ENCODE measurements at places on chromosomes 2 and 18.

DNA sequence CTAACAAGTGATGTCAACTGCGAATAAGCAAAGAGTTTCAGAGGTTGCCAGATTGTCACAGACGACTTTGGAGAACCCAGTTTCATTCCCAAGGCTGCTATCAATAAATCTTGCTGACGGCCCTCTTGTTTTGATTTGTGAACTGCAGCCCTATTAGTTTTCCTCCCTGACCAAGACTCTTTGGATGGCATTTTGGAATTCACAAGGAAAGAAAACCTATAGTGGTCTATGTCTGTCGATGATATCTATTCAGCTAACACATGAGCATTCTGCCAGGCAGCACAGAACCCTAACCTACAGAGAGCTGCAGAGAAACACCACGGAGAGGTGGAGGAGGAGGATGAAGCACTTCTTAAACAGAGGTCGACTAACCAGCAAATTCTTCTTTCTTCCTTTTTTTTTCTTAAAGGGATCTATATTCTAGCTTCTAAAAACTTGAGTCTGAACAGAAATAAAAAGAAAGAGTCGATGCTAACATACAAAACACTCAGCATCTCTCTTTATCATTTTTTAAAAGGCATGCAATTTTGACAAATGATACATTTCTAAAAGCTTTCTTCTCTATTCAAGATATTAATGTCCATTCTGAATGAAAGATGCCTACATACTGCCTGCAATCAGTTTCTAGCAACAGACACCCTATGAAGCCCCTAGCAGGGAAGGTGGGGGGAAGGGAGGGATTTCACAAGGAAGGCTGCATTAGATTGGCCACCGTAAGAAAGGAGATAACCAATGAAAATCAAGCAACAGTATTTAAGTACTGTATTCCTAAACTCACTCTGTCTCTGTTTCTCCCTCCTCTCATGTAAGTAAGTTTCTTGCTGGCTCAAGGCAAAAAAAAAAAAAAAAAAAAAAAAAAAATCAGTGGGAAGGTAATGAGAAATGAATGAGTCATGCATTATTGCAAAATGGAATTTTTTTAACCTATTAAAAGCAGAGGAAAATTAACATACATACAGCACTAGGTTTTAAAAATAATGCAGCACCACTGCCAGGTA lies 83.0 kb upstream of the CHRNA1 start:
- no peak for DNase-seq

DNA sequence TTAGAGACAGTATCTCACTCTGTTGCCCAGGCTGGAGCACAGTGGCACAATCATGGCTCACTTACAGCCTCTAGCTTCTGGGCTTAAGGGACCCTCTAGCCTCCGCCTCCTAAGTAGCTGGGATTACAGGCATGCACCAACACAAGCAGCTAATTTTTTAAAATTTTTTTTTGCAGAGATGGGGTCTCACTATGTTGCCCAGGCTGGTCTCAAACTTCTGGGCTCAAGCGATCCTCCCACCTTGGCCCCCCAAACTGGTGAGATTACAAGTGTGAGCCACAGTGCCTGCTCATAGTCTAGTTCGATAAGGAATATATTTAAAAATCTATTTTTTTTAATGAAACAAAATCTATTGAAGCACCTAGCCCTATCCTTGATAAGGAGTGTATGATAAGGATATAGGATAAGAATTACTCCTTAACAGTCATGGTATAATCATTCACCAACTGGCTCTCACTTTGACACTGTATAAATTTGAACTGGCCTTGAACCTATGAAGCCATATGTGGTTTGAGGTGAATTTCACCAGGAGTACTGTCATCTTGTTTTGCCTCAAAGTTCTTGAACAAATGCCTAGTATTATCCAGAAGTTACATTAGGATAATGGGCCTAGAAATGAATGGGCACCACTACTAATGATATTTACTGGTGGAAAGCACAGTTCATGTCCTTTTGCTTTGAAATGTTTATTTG lies 71.1 kb downstream of the EXOC6B start:
- DNase-seq: no peak

GRCh38 chr18:48138210-48138609 lies 207.8 kb upstream of the SMAD2 start:
- no peak for DNase-seq

DNA sequence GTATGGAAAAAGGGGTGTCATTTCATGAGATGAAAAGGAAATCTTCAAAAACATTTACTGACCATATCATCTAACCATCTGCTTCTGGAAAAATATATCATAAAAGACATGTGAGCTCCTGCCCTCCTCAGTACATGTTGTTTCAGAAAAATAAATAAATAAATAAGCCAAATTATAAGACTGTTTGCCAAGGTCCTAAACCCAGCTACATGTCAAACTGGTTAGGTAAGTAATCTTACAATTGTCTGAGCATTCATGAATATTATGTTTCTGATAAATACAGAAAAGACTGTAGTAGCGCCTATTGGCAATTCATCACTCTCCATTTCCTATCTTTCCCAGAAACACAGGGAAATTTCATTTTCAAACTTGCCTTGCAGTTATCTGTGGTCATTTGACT lies 138.9 kb upstream of the SETBP1 start:
- DNase-seq: no peak

DNA sequence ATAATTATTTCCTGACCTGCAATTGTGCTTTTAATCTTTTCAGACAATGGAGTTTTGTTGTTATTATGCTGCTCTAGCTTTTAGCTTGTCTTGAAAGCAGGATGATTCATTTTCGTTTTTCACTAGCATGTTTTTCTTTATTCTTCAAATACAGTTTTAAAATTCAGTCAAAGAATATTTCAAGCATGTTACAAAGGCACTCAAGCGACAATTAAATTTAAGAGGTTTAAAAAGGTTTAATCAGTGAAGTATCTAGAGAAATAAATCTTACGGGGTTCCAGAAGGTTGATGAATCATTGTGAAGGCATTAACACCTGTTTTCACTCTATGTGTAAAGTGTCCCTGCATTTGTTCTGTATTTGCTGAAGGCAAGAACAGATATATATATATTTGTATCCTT lies 390.7 kb upstream of the TMEFF2 start:
- DNase-seq: no peak

GRCh38 chr2:55581874-55582547 lies 35.4 kb downstream of the PPP4R3B start:
- DNase-seq: no peak

- DNase-seq: no peak
Measured at GRCh38 chr18:61738042-61738441, 154.8 kb downstream of the RNF152 start.

- no peak for DNase-seq
Measured at GRCh38 chr2:215136669-215137328, 1.6 kb downstream of the ABCA12 start.

GRCh38 chr2:197327472-197328098 lies 17.0 kb upstream of the ANKRD44 start:
- no peak for DNase-seq

DNA sequence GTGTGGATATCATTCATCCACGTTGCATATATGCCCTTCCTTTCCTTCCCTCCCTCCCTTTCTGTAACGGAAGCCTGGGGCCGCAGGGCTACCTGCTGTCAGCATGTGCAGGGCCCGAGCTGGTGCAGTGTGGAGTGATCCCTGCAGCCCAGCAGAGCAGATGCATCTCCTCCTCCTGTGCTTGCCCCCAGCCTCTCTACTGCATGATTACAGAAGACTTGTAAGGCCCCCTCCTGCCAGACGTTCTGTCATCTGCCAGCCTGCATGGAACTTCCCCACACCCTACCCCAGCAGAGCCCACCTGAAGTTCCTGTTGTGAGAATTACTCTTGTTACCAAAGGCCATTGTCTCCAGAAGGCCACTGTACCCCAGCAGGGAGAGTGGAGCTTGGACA lies 67.5 kb upstream of the FOSL2 start:
- no peak for DNase-seq

DNA sequence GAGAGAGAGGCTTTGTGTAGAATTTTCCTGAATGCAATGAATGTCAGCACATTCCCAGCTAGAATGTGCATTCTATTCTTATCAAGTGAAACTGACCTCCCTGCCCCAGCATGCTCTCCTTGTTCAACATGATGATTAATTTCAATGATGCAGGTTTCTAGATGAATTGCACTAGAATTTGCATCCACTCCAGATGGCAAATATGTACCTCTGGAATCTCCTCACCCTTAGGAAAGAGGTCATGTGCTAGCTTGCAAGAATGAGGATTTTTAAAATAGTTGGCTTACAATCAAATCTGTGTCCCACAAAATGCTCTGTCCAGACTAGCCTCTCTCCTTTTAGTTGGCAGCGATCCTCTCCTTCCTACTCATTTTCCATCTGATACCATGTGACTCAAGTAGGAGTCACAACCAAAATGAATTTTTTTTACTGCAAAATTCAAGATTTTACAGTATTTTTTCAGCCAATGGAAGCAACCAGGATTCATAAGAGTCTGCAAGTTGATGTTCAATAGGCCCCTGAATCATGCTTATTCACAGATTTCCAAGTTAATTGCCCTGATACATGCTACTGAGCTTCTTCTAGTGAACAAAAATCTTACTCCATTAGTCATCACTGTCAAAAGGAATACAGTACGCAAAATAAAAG lies 21.0 kb upstream of the STAT4 start:
- no peak for DNase-seq

DNA sequence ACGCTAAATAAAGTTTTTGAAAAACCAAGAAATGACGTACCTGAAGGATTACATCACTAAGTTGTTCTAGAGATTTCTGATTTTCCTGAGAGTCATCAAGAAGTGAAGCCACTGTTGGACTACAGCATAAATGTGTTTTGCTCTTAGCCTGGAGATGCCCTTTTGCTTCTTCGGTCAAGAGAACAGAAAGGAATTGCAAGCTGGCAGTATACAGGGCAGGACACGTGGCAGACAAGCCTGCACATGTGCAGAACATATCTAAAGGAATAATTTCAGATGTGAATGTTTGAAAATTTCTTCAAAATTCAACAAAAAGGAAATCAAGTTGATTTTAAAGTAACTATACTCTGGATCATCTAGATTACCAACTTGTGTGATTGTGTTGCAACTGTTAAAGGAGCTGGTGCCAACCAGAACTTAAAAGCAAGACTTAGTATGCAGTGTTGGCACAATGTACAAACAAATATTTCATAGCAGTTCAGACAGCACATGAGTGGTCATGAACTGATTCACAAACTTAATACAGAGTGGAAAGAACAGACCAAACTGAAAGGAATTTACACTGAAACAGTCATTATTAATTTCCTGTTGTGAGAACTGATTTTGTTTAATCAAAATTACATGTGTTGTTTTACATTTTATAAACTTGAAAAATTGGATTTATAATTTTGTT lies 100.4 kb upstream of the CD226 start:
- DNase-seq: no peak

GRCh38 chr2:33806041-33806440 lies 206.9 kb upstream of the FAM98A start:
- DNase-seq: no peak

- no peak for DNase-seq
Measured at GRCh38 chr2:152603166-152603565, 114.1 kb downstream of the PRPF40A start.

DNA sequence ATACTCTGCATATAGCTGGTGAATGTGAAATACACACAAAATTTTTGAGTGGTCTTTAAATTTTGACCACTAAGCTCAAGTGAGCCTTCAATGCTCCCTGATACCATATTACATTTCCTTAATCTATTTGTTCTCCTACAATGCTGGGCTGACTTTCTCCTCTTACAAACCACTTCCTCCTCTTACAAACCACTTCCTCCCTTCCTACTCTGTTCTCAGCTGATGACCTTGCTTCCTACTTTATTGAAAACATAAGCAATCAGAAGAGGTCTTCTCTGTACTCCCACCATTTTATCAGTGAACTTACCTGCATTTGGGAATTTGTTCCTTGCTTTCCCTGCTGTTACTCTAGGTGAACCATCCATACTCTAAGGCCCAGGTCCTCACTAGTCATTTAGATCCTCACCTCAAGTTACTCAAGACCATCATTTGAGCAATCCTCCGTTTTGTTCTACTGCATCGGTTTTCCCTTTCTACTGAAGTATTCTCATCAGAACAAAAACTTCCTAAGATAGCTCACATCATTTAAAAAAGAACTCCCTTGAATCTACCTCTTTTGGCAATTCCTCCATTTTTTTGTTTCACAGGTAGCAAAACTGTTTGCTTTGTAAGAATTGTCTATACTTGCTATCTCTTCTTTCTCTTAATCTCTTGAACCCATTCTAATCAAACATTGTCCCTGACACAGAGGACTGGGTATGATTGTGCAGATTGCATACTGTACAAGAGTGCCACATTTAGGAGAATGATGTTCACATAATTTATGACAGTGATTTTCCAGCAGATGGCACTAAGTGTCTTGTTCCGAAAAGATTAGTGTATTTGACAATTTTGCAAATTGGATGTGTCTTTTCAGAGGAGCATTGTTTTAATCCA lies 96.5 kb downstream of the EPB41L5 start:
- no peak for DNase-seq

DNA sequence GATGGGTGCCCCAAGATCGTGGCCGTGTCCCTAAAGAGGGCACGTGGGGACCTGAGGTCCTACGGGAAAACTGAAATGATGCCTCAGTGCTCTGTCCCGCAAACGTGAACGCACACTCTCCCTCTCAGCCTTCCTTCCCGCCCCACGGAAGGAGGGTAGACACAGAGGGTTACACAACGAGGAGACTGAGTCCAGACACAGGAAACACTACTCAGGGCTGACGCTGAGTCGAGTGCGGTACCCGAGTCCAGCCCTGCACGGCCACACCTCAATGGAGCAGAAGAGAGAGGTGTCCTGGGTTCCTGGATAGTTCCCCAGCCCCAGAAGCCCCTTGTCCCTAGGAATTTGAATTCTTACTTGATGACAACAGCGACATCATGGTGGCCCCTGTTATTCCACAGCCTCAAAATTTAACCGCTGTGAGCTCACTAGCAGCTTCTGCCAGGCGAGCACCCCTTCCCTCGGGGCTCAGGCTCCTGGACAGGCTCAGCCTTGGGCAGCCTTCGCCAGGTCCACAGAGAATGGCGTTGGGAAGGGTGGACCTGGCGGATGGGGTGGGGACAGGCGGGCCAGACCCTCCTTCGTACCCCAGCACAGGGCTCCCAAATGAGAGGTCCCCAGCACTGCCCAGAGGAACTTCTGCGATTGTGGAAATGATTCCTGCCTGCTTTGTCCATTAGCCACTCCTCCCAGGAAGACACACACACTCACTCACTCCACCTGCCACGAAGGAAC lies 980 bp upstream of the RNPEPL1 start:
- no peak for DNase-seq

DNA sequence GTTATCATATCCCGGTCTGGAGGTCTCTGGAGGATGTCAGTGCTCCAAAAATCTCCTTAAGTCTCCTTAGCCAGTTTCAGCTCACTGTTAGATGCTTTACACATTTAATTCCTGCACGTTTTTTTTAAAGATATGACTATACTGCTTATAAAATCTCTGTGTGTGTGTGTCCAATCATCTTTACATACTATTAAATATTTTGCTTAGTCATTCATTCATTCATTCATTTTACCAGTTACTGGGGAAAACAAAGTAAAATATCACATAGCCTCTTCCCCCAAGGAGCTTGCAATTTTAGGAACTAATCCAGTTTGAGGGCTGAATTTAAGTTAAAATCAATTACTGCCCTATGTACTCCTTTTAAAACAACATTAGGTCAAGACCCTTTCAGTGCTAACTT lies 293.2 kb upstream of the LYPD1 start:
- DNase-seq: no peak

- no peak for DNase-seq
Measured at GRCh38 chr2:189327879-189328847, 113.1 kb upstream of the WDR75 start.
